ENCODE measurements at places on chromosomes 6 and 20.

GRCh38 chr6:5398530-5398929 lies 137.2 kb downstream of the FARS2 start:
- DNase-seq = peak; percentile 58

DNA sequence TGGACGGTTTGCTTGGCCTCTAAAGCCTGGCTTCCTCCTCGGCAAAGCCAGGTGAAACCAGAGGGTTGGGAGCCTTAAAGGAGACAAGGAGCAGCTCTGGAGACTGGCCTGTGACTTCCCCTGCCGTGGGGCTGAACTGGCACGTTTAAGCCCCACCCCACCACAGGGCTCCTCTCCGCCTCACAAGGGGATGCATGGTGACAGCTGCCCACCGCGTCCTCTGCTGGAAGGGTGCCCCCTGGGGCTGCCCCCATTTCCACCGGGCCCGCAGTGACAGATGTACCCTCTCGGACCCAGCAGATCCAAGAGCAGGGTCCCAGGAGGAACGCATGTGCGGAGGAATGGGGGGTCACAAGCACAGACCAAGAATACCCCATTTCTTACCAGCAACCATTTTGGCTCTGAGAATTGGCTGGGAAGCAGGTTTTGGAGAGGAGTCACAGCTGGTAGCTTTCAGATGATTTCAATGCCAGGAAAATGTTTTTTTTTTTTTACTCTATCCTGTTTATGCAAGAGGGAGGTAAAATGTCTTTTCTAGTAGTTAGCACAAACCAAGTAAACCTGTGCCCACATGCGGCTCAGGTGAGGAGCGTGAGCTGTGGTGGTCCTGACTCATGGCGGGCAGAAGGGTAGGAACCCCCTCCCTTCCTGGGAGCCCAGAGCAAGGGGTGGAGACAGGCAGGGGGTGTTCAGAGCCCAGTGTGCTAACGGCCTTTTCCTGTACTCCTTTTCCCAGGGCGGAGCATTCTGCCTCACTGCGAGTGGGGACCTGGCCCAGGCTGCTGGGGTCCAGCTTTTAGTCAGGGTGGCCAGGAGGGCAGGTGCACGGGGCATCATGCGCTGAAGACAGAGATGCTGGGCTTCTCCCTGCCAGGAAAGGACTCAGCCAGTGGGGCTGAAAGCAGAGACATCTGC lies 33.0 kb downstream of the FRMD1 start:
- DNase-seq = no peak

GRCh38 chr20:50999355-50999754 lies 23.6 kb downstream of the KCNG1 start:
- DNase-seq = no peak

GRCh38 chr20:49854190-49854875 lies 41.7 kb downstream of the SLC9A8 start:
- peak; percentile 11 for DNase-seq

DNA sequence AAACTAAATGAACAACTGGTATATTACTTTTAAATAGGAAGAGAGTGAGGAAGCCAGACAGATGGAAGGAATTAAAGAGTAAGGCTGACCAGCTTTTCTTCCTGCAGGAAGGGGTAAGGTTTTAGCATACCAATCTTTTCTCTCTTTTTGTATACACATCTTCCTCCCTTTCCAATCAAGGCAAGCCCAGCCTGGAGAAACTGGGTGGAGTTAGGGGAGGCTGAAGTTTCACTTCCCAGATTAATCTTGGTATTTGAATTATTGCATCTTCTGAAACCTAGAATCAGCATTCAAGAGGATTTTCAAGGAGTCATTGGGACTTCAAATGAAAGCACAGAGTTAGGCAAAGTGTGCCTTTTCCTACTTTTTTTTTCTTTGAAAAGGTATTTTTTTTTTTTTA lies 33.1 kb downstream of the TMEM14A start:
- no peak for DNase-seq

Measured in mesenchymal stem cell (in vitro differentiated cells and primary cell).